Lung (tissue), 17 donors: ENCODE measurements at places on chromosomes 12 and 14. TPM values are rescaled to one million over a fixed set of nuclear protein-coding genes. Genes with fewer than 3 reads are reported as not detected.

DNA sequence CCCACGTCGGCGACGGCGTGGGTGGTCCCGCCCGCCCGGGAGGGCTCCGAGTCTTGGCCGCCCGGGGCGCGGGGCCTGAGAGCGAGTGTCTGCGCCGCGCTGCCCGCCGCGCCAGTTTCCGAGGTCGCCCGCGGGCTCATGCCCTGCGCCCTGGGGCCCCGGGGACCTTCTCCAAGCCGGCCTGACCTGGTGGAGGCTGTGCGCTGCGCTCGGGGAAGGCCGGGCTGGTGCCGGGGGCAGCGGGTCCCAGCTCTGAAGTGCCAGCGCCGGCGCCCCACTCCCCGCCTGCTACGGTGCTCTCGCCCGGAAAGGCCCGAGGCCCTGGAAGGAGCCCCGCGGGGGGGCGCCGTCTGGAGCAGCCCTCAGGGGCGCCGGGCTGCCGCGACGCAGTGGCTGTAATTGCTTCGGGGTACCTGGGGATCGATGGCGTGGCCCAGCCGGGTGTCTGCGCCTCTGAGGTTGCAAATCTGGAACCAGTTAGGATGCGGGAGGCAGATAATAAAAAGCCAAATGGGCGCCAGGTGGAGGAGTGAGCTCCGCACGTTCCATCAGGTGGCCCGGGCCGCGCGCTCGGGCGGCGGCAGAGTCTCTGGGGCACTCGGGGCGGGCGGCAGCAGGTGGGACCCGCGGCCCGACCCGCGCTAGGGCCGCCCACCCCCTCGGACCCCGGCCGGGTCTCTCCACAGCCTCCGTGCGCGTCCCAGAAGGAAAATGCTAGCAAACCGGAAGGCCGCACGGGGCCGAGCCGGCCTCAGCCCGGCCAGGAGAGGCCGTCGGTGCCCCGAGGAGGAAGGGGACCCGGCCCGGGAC lies 102.3 kb upstream of the DIO3 start:
- H3K4me3 ChIP-seq = no peak overlapping the region
- no peaks in the 10 kb centered on the region for H3K36me3 ChIP-seq
- H3K27ac ChIP-seq = no peak overlapping the region
- peaks cover 11% of the 10 kb centered on the region for H3K4me1 ChIP-seq
- no peak for DNase-seq

- no peak overlapping the region for H3K27ac ChIP-seq
- H3K4me1 ChIP-seq = no peaks in the 10 kb centered on the region
Measured at GRCh38 chr12:67457778-67458665, 188.9 kb downstream of the CAND1 start.

DNA sequence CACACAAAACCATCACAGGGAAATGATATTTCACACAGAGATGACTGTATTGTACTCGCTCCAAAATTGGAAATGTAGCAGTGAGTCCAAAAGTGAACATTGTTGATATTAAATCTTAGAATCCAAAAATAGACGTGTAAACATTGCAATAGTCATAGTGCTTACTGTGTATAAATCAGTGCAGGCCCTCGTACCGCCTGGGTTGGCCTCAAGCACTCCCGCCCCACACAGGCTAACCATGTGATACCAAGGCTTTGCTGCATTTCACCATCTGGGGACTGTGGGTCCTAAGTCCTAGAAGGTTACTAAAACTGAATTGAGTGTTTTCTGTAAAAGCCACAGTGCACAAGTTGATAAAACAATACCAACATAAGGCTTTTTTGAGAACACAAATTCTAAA lies 107.3 kb downstream of the PPP2R5E start:
- H3K27ac ChIP-seq = no peak overlapping the region
- H3K4me3 ChIP-seq = no peak overlapping the region
- H3K36me3 ChIP-seq = no peaks in the 10 kb centered on the region
- peaks cover 53% of the 10 kb centered on the region for H3K4me1 ChIP-seq
- peak; percentile 86 for DNase-seq

DNA sequence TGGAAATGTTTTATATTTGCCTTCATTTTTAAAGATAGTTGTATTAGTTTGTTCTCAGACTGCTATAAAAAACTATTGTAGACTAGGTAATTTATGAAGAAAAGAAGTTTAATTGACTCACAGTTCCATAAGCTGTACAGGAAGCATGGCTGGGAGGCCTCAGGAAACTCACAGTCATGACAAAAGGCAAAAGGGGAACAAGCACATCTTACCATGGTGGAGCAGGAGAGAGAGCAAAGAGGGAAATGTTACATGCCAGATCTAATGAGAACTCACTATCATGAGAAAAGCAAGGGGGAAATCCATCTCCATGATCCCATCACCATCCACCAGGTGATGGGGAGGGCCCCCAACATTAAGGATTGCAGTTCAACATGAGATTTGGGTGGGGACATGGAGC lies 35.5 kb upstream of the UNC79 start:
- no peak overlapping the region for H3K4me3 ChIP-seq
- H3K27ac ChIP-seq = no peak overlapping the region

Gene WNK1
- total RNA-seq = 201 TPM

DNA sequence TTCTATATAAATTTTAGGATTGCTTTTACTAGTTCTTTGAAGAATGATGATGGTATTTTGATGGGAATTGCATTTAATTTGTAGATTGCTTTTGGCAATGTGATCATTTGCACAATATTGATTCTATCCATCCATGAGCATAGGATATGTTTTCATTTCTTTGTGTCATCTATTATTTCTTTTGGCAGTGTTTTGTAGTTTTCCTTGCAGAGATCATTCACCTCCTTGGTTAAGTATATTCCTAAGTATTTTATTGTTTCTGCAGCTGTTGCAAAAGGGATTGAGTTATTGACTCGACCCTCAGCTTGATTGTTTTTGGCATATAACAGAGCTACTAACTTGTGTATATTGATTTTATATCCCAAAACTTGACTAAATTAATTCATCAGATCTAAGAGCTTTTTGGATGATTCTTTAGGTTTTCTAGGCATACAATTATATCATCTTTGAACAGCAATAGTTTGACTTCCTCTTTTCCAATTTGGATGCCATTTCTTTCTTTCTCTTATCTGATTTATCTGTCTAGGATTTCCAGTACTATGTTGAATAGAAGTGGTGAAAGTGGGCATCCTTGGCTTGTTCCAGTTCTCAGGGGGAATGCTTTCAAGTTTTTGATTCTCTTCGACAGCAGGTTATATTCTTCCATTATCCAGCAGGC lies 668.1 kb downstream of the SLC16A7 start:
- H3K4me3 ChIP-seq = no peak overlapping the region
- H3K27ac ChIP-seq = no peak overlapping the region
- no peaks in the 10 kb centered on the region for H3K4me1 ChIP-seq
- no peaks in the 10 kb centered on the region for H3K36me3 ChIP-seq

Gene SLC24A4
- 1.1 TPM for total RNA-seq

GRCh38 chr12:64800640-64801039 lies 23.8 kb upstream of the TBC1D30 start:
- DNase-seq = no peak
- no peaks in the 10 kb centered on the region for H3K27me3 ChIP-seq
- H3K36me3 ChIP-seq = peaks cover 2% of the 10 kb centered on the region
- no peak overlapping the region for H3K27ac ChIP-seq
- H3K4me3 ChIP-seq = no peak overlapping the region

Gene TSHR
- 0.31 TPM for total RNA-seq

DNA sequence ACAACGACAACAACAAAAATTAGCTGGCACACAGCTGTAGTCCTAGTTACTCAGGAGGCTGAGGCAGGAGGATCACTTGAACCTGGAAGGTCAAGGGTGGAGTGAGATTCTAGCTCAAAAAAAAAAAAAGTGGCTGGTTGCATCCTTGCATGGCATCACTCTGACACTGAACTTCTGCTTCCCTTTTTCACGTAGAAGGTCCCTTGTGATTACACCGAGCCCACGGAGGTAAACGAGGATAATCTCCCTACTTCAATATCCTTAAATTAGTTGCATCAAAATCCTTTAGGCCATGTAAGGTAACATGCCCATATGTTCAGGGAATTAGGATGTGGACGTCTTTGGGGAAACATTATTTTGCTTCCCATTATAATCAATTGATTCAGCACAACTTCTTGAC lies 4.0 kb upstream of the PPP4R4 start:
- peaks cover 10% of the 10 kb centered on the region for H3K4me1 ChIP-seq
- H3K36me3 ChIP-seq = no peaks in the 10 kb centered on the region
- peaks cover 19% of the 10 kb centered on the region for H3K27me3 ChIP-seq
- H3K27ac ChIP-seq = no peak overlapping the region

DNA sequence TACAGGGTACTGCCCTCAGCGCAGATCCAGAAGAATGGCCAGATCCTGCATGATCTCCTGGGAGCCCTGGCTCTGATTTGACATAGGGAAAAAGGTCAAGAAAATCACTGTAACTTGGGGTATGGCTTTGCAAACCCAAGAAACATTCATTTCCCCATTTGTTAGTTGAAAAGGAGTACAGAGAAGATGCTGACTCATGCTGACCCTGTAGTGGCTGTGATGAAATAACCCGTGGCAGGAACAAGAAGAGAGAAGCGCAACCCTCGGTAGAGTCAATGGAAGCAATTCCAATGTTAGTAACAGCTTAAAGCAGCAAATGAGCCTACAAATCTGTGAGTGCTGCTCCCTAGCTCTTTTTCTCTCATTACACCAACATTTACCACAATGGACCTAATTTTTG lies 281.6 kb upstream of the NPAS3 start:
- H3K27me3 ChIP-seq = no peaks in the 10 kb centered on the region
- H3K4me1 ChIP-seq = no peaks in the 10 kb centered on the region
- peak overlapping the region; percentile 75 for H3K27ac ChIP-seq
- no peaks in the 10 kb centered on the region for H3K36me3 ChIP-seq
- DNase-seq = peak; percentile 50
